NCI-H2171 treated with DMSO at 0.1 percent for 48 hours (cell line): ENCODE measurements at places on chromosomes 4 and X.

- no peak for DNase-seq
These were observed 9.6 kb downstream of the PAICS start for GRCh38 chr4:56445699-56446098.

GRCh38 chr4:66565801-66566200 lies 895.5 kb upstream of the EPHA5 start:
- DNase-seq = no peak

GRCh38 chr4:102500352-102500695 lies 835 bp upstream of the NFKB1 start:
- no peak for DNase-seq

DNA sequence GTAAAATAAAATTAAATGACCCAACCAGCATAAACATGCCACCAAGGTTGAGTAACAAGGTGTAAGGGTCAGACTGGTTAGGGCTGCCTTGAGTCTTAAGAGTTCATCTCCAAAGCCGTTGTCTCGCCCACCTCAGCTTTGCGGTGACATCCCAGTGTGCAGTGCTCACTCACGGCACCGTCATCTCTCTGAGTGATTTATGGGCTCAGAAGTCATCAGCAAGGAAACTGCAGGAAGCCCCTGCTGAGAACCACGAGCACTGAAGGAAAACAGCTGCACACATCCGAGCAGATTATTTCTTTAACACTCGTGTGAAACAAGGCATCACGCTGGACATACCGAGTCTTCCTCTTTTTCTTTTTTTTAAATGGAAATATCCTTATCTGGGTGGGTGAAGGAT lies 411.1 kb downstream of the TRIML1 start:
- DNase-seq = no peak
